ENCODE measurements at places on chromosomes 5 and 9. TPM values are rescaled to one million over a fixed set of nuclear protein-coding genes. Genes with fewer than 3 reads are reported as not detected.

DOLPP1 gene
- total RNA-seq = 6.9 TPM

MYOT gene
- not detected for total RNA-seq

SLC6A18 gene
- not detected for total RNA-seq

OR1J2 gene
- 0.14 TPM for total RNA-seq

XRCC4 gene
- total RNA-seq = 6.6 TPM

ELAVL2 gene
- total RNA-seq = 0.14 TPM

ARHGEF37 gene
- 0.57 TPM for total RNA-seq

ECM2 gene
- total RNA-seq = 4.3 TPM
